H1 (cell line): ENCODE measurements at places on chromosomes 3 and 15. TPM values are rescaled to one million over a fixed set of nuclear protein-coding genes. Genes with fewer than 3 reads are reported as not detected.

The TNNC1 gene
- total RNA-seq: 5.8 and 9.5 TPM in 2 replicates

The C2CD4B gene
- total RNA-seq: 0.40 and 0.73 TPM in 2 replicates

The RBP2 gene
- total RNA-seq: not detected in 2 replicates

The TUSC7 gene
- total RNA-seq: not detected in 2 replicates

The SERPINI2 gene
- 0.25 and 0.26 TPM in 2 replicates for total RNA-seq
